ENCODE measurements at places on chromosomes 11 and 22.

GRCh38 chr11:112590764-112591163 is 330.1 kb upstream of the PLET1 start:
- DNase-seq: no peak

GRCh38 chr11:124937336-124937935 is 1.6 kb upstream of the HEPACAM start:
- no peak for DNase-seq

DNA sequence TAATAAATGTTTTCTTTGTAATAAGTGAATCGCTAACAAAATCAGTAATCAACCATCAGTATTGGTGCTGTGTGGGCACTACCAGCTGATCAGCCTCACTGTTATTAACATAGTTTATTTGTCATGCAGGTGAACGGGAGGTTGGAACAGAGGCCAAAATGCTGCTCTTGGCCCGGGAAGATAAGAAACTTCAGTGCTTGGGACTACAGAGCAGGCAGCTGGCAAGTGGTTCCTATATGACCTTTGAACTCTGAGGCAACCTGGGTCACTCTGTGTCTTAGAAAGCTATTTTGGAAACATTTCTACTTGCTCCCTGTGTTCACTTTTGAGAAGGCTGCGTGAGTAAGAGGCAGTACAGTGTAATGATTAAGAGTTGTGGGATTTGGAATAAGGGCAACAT is 36.5 kb upstream of the DNAJB13 start:
- no peak for DNase-seq

- peak; percentile 21 for DNase-seq
Measured at GRCh38 chr11:9073466-9074225, 17.8 kb downstream of the SCUBE2 start.

- no peak for DNase-seq
Measured at GRCh38 chr11:1873048-1873812, 18.5 kb downstream of the PRR33 start.

DNA sequence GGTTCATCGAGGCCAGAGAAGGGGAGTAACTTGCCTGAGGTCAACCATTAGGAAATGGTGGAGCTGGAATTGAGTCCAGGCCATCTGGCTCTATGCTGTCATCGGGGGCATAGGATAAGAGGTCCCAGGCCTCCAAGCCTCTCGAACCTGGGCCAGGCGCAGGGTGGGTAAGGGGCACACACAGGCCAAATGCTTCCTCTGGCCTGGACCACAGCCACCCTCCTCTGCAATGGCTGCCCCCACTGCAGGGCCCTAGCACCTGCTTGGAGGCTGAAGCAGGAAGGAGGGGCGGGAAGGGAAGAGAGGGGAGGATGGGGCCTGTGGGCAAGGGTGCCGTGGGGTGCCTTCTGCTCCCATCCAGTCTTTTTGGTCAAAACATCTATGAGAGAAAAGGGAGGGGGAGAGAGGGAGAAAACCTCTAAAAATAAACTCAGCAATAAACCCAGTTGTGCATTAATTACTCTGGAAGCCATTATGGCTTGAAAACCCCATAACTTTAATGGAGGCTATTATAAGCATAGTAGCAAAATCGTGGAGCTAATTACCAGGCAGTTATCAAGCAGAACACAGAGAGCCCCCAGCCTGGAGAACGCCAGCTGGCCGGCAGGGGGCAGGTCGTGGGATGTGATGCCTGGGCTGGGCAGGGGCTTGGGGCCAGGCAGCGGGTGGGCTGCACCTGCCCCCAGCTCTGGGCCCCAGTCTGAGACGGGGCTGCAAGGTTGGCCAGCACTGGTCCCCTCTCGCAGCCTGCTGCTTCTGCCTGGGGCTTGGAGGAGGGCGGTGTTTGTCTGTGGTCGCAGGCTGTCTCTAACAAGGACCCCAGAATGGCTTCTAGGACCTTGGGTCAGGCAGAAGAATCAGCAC is 21.1 kb downstream of the B3GAT1 start:
- no peak for DNase-seq

DNA sequence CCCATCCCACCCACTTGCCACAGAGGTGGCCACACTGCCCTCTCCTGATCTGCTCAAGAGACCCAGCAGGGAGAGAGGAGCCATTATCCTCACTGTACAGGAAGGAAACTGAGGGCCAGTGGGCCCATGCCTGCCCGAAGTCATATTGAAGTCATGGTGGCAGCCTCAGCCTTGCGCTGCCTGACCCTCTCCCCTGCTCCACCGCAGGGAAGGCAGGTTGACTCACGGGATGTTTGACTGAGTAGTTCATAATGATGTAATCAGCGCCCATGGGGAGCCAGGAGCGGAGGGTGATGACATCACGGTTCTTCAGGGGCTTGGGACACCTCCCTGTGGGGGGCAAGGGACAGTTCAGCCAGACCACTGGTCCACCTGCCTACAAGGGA is 6.1 kb upstream of the ARAP1 start:
- DNase-seq: peak; percentile 52

DNA sequence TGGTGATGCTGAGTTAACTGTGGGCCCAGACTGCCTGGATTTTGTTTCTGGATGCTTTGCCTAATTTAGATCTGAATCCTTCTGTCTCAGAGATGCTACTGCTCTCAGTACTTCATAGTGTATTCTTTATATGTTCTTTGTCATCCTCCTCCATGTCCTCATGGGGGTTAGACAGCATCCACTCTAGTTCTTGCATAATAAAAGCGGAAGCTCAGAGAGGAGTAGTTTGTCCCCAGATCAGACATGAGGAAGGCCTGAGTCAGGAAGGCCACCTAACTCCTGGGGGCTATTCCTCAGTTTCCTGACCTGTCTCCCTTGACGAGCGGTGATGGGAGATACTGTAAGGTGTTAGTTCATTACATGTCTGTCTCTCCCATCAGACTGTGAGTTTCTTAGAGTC is 90.2 kb downstream of the SCN3B start:
- DNase-seq: peak; percentile 38

- DNase-seq: no peak
Measured at GRCh38 chr11:76624500-76625379, 45.8 kb downstream of the LRRC32 start.

GRCh38 chr11:106077609-106078455 is at the start of gene AASDHPPT:
Gene AASDHPPT, plus strand, starts transcription at chr11:106077662. Its CDS starts 49 bp downstream, at chr11:106077711.
- DNase-seq: peak; percentile 39

DNA sequence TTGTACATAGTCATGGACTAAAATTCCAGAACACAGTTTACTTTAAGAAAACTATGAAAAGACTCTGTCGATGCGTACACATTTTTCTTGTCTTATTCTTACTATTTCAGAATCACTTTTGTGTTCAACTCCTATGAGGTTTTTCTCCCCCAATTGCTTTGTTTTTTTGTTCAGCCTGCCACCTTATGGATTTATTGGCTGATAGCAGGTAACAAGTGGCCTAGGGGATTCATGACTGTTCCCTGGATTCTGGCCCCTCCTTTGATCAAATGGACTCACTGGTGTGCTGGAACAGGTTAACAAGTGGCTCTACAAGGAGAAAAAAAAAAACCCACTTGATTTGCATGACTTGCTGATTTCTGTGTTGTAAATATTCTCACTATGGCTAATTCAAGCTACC is 10.6 kb downstream of the MMP20 start:
- DNase-seq: no peak

- peak; percentile 54 for DNase-seq
Measured at GRCh38 chr11:79100093-79100910, 340.5 kb downstream of the TENM4 start.

- DNase-seq: no peak
Measured at GRCh38 chr22:38826801-38827200, 17.0 kb downstream of the NPTXR start.

GRCh38 chr22:36811094-36811800 is 5.6 kb downstream of the PVALB start:
- DNase-seq: no peak

DNA sequence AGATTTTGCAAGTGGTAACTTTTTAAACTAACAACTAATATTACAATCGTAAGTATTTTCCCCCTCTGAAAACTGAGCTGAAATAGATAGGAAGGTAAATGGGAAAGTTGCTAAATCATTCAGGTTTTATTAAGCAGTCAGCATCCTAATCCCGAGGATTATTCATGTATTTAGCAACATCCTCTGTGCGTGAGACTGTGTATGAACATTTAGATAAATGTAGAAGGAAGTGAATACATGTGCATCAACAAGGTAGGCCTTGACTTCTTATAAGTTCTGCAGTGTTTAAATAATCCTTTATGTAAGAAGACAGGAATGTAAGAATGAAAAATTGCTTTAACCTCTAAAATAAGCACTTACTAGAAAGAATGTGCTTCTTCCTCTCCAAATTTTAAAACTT is 745.9 kb upstream of the TENM4 start:
- DNase-seq: no peak

- peak; percentile 49 for DNase-seq
Measured at GRCh38 chr11:9219115-9219514, 46.0 kb downstream of the DENND5A start.

DNA sequence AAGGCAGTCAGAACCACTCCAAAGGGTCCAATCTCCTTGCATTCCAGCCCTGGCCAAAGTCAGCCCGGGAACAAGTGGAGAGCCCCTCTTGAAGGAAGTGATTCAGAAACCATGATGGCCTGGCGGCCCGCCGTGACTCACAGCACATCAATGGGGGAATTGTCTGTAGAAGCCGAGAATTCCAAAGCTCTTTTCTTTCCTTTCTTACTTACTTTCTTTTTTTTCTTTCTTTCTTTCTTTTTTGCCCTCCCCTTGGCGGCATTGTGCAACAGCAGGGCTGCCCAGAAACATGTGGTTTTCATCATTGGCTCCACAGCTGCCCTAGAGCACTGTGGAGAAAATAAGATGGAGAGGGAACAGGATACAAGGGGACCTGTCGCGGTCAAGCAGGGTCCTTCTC is 140.2 kb upstream of the TIMP3 start:
- DNase-seq: peak; percentile 40

GRCh38 chr11:68528630-68529029 is 68.1 kb downstream of the PPP6R3 start:
- no peak for DNase-seq

DNA sequence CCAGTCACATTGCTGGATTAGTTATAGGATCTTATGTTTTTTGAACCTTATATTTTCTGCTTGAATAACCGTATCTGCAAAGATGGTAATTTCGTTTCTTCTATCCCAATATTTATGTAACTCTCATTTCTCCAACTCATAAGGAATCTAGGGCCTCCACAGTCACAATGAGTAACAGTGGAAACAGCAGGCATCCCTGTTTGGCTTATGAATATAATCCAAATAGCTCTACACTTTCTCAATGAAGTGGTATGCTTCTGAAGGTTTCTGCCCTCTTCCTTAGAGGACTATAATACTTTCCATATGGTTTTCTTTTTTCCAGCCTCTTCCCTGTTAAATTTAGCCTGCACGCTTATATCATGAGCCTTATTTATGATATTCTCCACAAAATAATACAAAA is 16.5 kb downstream of the ATP6V1E1 start:
- DNase-seq: no peak

GRCh38 chr11:91798240-91798639 is 426.4 kb upstream of the FAT3 start:
- DNase-seq: no peak

DNA sequence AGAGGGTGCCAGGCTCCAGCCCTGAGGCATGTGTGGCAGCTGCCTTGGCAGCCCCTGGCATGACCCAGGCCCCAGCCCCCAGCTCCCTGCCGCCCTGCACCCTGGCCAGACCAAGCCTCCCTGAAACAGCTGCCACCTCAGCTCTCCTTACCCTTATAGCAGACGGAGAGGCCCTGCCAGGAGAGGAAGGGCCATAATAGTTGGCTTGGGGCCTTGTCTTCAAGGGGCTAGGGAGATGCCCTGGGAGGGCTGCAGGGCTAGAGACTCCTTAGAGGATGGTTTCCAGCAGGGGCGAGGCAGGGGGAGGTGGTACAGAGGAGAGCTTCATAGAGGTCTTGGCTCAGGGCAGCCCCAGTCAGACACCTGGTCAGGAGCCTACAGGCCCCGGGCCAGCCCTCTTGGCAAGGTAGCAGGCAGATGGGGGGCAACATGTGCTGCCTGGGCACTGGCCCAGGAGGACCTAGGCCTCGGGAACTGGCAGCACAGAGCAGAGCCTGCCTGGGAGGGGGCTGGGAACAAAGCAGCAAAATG is 13.0 kb downstream of the SMTN start:
- DNase-seq: no peak

GRCh38 chr22:37627545-37627944 is 11.9 kb upstream of the SH3BP1 start:
- peak; percentile 19 for DNase-seq

DNA sequence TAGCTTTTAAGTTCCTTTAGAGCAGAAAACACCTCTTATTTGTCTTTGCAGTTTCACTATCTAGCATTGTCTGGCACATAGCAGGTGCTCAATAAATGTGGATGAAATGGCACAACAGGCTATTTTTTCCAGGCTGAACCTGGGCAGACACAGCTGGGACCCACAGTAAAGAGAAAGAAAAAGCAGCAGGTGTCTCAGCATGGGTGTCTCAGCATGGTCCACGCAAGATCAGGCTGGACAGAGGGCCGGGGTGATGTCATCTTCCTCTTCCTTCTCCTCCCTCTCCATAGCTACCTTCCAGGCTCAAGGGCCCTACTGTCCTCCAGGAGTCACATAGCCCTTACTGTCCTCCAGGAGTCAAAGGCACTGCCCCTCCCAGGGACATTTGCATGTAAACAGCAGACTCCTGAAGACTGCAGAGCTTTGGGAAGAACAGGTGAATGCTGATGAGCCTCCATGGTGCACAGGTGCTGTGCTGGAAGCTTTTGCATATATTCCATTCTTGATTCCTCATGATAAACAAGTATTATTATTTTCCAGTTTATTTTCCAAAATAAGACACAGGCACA is 65.2 kb downstream of the DSCAML1 start:
- DNase-seq: no peak

GRCh38 chr22:31085928-31086327 is 4.8 kb downstream of the SMTN start:
- no peak for DNase-seq

GRCh38 chr11:22432291-22433093 is 94.3 kb downstream of the SLC17A6 start:
- DNase-seq: no peak

- DNase-seq: peak; percentile 77
Measured at GRCh38 chr11:60221181-60221580, 21.8 kb downstream of the MS4A4E start.

DNA sequence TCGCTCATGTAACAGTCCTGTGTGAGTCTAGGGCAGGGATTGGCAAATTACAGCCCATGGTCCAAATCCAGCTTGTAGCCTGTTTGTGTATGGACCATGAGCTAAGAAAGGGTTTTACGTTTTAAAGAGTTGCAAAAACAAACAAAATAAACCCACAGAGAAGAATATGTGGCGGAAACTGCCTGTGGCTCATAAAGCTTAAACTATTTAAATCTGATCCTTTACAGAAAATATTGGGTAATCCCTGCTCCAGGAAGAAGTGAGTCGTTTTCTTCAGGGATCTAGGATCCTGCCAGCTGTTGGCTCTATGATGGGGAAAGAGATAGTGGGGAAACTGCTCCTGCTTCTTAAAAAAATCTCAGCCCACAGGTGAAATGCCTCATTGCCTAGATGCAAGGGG is 3.4 kb upstream of the OR6Q1 start:
- no peak for DNase-seq

DNA sequence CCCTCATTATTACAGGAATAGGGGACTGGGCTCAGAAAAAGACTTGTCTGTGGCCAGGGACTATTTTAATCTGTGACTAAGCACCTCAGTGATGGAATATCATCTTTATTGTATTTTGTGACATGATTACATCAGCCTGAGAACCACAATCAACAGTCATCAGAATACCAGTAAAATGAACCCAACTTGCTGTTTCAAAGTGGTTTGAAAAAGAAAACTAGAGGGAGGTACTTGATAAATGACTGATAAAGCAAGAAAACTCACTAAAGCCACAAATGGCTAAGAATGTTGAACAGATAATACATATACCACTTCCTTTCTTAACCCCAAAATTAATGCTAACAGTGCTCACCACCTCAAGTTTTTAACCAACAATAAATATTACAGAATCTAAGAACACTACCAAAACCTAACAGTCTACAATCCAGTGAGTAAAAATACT is 155.7 kb downstream of the ATG16L2 start:
- peak; percentile 77 for DNase-seq
